ENCODE measurements at places on chromosomes 7 and 10.

- no peak for DNase-seq
Observed at GRCh38 chr7:107563081-107563774, 492 bp downstream of the COG5 start.

DNA sequence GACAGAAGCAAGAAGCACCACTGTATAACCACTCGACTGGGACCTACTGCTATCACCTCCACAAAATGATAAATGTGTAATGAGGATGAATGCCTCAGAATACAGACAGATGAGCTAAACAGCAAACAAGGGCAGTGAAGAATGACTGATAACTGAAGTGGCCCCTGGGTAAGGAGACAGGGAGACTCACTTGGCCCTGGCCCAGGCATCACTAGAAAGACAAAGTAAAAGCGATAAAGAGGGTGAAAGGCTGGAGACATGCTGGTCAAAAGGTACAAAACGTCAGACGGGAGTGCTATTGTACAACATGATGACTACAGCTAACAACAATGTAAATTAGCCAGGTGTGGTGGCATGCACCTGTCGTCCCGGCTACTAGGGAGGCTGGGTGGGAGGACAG, 27.8 kb upstream of the APBB1IP start:
- DNase-seq = no peak

DNA sequence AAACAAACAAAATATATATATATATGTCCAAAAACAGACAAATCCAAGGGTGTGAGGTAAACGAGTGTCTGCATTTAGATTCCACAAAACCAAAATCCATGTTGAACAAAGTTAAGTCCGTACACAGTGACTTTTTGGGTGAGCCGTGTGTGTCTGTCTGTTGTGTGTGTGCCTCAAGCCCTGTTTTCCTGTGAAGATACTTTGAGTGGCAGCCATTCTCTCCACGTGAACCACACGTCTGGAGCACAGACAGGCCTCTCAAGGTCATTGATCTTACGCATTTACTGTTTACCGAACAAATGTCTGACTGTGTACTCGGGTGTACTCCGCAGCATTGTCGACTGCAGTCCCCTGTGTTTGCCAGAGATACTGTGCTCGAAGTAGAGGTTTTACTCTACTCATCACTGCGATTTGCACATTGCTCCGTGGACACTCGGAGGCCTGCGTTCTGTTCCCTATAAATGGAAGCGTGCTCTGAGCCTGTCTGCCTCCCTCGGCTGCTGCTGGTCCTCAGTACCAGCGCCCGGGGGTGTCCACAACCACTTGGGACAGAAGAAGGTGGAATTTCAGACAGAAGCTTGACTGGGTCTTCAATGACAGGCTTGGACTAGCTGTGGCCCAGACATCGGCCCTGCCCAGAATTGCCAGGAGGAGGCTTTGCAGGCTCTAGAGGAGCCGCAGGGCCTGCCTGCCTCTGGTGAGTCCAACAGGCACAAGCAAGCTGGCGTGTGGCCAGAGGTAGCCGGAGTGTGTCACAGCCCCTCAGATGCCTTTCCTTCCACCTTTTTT, 22.1 kb downstream of the CYP17A1 start:
- DNase-seq = no peak

GRCh38 chr10:22229802-22230157, 12.0 kb upstream of the EBLN1 start:
- no peak for DNase-seq

- no peak for DNase-seq
Observed at GRCh38 chr10:86815035-86815617, 58.7 kb downstream of the BMPR1A start.

GRCh38 chr7:118184565-118184940, 589 bp downstream of the LSM8 start:
- no peak for DNase-seq

- DNase-seq = no peak
Observed at GRCh38 chr10:98134117-98134430, 383 bp upstream of the R3HCC1L start.

- DNase-seq = no peak
Observed at GRCh38 chr7:136086712-136087111, 109.6 kb upstream of the MTPN start.

GRCh38 chr7:14507617-14508016, 394.9 kb downstream of the DGKB start:
- DNase-seq = no peak

GRCh38 chr7:95481271-95482165, 4.2 kb upstream of the ASB4 start:
- no peak for DNase-seq

GRCh38 chr7:578386-578785, 58.7 kb upstream of the PDGFA start:
- no peak for DNase-seq

DNA sequence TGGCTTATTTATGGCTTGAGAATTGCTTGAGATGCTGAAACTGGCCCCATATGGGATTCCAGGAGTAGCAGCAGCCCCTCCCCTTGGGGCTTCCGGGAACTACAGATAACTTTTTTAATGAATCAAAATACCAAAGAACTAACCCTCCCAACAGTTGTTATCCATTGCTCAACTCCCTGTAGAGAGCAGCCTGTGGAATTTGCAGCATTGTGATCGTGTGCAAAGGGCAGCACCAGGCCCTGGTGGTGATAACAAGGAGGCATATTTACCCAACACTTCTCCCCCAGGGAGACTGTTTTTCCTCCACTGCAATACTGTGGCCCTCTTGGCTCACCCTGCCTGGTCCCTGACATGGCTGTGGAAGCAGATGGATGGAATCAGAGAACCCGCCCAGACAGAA, 196.2 kb downstream of the PLXNA4 start:
- no peak for DNase-seq

- no peak for DNase-seq
Observed at GRCh38 chr7:99669782-99670181, 10.0 kb downstream of the CYP3A5 start.

DNA sequence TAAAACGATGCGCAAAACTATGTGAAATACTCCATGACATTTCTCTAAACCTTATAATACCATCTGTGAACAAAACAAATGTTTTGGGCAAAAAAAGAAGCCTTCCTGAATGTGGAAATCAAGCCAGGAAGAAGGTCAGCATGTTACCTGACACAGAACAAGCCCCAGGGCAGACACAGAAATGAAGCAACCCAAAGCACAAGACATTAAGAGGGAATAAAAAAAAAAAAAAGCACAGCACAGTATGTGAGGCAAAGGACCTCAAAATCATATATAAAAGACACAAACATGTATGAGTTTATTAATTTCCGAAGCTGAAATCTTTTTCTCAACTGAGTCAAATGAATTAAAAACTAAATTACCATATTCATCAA, 161.8 kb downstream of the SKIDA1 start:
- DNase-seq = no peak

GRCh38 chr7:147483634-147484292, 1106.8 kb upstream of the C7orf33 start:
- DNase-seq = no peak

- DNase-seq = no peak
Observed at GRCh38 chr10:116141246-116141645, 131.8 kb downstream of the GFRA1 start.

DNA sequence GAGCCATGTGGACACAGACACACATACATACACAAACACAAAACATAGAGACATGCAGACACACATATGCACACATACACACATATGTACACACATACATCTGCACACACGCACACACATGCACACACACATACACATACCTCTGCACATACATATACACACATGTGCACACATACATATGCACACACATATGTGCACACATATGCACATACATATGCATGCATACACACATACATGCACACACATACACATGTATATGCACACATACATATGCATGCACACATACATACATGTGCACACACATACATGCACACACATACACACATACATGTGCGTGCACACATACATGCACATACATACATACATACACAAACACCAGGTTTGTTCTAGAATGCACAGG, 236.3 kb upstream of the FOXK1 start:
- no peak for DNase-seq

- no peak for DNase-seq
Observed at GRCh38 chr7:90759710-90760109, 163.6 kb downstream of the CDK14 start.

DNA sequence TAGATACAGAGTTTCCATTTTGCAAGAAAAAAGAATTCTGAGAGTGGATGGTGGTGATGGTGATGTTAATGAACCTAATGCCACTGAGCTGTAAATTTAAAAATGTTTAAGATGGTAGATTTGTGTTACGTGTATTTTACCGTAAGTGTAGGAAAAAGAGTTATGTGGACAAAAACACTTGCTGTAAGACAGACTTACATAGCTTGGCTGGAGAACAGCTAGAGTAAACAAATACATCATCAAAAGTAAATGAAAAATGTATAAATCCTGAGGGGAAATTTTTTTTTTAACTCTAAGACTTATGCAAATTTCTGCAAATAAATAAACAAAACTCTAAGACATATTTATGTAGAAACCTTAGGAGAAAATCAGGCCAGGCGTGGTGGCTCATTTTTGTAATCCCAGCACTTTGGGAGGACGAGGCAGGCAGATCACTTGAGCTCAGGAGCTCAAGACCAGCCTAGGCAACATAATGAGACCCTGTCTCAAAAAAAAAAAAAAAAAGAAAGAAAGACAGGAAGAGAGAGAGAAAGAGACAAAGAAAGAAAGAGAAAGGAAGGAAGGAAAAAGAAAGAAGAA, 66.2 kb upstream of the CDK13 start:
- DNase-seq = no peak

DNA sequence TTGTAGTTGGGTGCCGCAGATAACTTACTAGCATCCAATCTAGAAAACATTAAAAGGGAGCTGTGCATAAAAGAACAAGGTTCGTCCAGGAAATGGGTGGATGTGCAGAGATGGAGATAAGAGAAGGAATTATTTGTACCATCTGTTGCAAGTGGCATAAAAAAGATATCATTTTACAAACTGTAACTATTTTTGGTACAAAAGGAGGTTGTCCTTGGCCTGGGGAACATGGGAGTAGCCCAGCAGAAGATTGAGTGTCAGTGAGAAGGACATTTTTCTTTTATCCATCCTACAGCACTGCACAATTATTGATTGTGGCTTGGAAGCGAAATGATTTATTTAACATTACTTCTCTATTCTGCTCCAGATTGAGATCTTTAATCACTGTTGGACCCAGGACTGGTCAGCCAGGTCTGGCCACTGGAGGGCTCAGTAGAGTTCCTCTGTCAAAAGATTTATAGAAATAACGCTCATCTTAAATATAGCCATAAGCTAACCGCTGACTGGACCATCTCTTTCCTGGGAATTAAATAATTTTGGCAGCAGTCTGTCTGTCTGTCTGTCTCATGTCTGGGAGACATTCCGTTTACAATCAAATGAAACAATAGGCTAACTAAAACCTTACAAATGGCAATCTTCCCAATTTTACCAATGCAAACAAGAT, 254.1 kb downstream of the KIAA1217 start:
- no peak for DNase-seq

DNA sequence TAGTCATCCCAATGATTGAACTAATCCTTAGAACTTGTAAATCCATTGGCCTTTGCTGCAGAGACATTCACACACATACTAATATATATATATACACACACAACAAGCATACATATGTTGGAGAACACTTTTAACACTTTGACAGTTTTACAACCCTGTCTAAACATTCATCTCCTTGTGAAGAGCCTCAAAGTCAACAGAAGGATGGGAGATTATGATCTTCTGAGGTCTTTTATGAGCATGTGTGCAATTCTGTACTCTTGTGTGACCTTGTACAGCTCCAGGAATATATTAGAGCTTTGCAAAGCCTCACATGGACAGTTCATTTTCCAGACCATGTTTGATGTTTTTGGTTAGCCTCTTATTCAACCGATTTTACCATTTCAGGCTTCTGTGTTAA, 589.0 kb downstream of the NXPH1 start:
- no peak for DNase-seq

DNA sequence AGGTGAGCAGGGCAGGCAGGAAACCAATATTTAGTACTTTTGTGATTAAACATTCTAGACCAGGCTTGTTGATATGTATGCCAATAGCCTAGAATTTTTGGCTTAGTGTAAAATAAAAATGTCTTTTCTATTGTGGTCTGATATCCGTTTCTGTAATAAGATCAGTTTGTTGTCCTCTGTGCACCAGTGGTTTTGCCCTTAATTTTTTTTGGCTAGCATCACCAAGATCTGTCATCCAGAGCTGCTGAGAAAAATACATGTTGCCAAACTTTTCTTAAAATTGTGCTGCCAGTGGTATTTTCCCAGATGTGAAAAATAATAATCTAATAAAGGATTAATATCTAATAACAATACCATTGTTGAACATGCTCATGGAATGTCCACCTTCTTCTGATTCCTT, 115.6 kb downstream of the TWIST1 start:
- DNase-seq = no peak

GRCh38 chr10:35762311-35763030, 120.4 kb upstream of the FZD8 start:
- no peak for DNase-seq

GRCh38 chr10:72275351-72276012, 1.8 kb downstream of the DDIT4 start:
- DNase-seq = peak; percentile 38

DNA sequence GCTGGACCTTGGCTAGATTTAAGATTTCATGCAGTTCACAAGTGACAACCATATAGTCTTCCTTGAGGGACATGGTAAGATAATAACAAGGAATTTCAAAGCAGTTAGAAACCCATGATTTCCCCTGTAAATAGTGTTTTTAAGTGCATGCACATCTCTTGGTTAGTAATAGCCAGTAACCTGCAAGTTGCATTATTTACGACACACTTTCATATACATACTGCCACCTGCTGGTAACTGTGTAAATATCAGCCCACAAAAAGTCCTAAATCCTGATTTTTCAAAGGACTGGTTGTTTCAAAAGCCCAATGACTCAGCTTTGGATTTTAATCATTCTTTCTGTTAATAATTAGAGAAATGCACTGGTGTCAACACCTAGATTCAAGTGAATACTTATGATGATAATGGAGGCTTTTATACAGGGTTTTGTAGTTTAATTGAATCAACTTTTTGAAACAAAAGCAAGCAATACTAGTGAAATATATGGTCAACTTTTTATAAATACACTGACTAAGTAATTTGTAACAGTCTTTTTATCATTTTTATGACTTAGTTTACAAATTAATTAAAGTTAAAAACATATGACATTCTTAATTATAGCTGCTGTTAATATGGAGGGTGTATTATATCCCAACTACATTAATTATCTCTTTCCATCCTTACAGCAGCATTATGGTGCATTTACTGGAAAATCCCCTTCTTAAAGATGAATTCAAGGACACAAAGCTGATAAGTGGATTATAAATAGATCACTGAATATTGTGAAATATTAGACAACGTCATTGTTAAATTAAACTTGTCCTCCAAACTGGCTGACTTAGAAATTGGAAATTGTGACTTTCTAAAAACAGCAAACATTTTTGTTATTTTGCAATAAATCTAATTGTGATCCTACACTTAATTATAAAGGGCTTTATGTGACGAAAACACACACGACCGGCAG, 367.7 kb upstream of the SEMA3D start:
- DNase-seq = no peak

DNA sequence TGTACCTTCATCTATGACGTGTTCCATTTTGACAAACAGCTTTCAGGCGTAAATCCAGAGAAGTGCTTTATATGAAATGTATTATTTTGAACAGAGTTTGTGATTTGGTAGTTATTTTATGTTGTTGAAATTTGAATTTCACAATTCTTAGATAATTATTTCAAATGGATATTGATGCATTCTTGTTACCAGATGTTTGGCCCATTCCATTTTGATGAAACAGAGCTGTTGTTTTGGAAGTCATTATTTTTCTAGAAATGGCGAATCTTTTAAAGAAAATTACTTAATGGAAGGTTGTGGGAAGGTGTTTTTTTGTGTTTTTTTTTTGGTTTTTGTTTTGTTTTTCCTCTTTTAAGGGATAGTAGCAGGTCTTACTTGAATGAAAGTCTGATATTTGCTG, 2.4 kb downstream of the OTUD1 start:
- no peak for DNase-seq

Data from stimulated activated CD4-positive, alpha-beta T cell treated with anti-CD3 and anti-CD28 coated beads, Interleukin-4, amount 100 ng/mL, for 1 hour (primary cell).